ENCODE measurements at places on chromosomes 7 and 10.

GRCh38 chr7:22762866-22763265, 35.9 kb downstream of the IL6 start:
- no peak for DNase-seq

- no peak for DNase-seq
Measured at GRCh38 chr10:122845783-122846332, at the start of gene CUZD1. CUZD1 (minus strand) TSS chr10:122845857; CDS start chr10:122845843, 14 bp downstream.

GRCh38 chr10:103476046-103476768, 2.8 kb downstream of the CALHM3 start:
- DNase-seq, result peak; percentile 19

DNA sequence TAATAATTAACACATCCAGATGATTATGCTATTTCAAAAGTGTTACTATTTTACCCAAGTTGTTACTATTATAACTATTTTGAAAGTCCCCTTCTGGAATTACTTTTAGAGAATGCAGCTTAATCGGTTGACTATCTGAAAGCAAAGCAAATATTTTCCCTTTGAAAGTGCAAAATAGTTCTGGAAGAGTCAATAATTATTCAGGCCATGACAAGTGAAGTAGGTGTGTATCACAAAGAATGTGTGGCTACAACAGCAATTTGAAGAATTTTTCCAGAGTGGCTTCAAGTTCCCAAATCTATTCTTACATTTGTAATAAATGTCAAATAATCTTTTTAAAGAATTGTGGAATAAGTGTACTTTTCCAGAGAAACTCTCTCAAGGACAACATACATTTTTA, 42.8 kb downstream of the RNLS start:
- no peak for DNase-seq

DNA sequence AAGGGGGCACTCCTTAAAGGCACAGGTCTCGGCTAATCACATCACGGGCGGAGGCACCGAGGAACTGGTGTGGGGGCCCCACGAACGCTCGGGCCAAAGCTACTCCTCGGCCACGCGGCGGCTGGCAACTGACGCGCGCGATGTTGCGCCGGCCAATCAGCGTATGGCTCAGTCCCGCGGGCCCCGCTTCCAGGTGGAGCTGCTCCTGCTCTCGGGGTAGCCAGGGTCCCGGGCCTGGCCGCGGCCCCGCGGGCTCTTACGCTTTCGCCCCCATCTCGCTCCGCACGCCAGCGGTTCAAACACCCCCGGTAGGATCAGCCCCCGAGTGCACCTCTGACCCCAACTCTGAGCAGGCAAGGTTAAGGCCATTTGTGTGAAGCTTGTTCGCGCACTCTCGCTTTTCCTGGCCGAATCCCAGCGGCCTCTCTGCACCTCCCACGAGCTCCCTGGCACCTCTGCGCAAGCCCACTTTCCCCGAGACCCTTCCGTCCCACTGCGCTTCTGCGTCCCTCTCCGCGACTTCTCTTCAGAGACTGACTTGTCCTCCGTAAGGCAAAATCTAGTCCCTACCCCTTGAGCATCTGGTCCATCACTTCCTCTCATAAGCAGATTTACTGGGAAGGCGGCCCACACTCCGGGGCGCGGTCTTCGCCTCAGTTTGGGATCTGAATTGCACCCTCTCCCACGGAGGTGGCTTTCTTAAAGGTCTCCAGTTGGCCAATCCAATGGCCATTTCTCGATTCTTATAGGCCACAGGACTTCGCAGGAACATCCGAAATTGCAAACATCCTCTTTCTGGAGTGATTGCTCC, 200.9 kb upstream of the TBX20 start:
- no peak for DNase-seq

- no peak for DNase-seq
Measured at GRCh38 chr7:141263508-141263907, 189.6 kb downstream of the TMEM178B start.

GRCh38 chr10:115046686-115047236, 46.4 kb upstream of the ATRNL1 start:
- no peak for DNase-seq

GRCh38 chr10:124315591-124316270, 103.0 kb downstream of the OAT start:
- DNase-seq, result no peak

DNA sequence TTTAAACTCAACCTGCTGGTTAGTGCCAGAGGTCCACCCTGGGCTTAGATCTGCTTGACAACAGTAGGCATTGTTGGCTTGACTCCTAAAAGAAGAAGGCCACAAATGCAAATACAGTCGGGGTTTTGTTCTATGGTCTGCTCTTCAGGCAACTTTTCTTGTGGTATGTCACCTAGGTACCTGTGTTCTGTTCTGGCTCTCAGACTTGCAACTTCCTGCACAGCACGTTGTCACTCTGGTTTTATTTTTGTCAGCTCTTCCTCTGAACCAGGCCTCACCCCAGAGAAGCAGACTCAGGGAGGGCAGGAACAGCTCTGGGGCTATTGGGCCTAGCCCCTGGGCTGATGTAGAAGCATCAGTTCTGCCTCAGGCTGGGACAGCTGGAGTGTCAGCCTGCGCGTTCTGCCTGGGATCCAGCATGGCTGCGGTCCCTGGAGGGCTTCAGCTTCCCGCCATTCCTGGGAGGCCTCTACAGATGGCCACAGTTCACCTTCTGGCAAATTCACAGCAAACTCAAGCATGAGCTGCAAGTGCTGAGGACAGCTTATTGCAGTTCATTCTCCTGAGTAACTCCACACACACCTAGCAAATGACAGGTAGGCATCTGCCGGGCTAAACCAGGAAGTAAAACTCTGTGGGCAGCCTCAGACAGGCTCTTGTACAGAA, 11.0 kb upstream of the PDCD4 start:
- DNase-seq, result peak; percentile 73

GRCh38 chr7:128020159-128020558, 11.1 kb downstream of the LRRC4 start:
- DNase-seq, result peak; percentile 23

- DNase-seq, result no peak
Measured at GRCh38 chr7:75646571-75647102, 92.1 kb downstream of the HIP1 start.

- no peak for DNase-seq
Measured at GRCh38 chr10:14162629-14163344, 167.9 kb downstream of the FRMD4A start.

DNA sequence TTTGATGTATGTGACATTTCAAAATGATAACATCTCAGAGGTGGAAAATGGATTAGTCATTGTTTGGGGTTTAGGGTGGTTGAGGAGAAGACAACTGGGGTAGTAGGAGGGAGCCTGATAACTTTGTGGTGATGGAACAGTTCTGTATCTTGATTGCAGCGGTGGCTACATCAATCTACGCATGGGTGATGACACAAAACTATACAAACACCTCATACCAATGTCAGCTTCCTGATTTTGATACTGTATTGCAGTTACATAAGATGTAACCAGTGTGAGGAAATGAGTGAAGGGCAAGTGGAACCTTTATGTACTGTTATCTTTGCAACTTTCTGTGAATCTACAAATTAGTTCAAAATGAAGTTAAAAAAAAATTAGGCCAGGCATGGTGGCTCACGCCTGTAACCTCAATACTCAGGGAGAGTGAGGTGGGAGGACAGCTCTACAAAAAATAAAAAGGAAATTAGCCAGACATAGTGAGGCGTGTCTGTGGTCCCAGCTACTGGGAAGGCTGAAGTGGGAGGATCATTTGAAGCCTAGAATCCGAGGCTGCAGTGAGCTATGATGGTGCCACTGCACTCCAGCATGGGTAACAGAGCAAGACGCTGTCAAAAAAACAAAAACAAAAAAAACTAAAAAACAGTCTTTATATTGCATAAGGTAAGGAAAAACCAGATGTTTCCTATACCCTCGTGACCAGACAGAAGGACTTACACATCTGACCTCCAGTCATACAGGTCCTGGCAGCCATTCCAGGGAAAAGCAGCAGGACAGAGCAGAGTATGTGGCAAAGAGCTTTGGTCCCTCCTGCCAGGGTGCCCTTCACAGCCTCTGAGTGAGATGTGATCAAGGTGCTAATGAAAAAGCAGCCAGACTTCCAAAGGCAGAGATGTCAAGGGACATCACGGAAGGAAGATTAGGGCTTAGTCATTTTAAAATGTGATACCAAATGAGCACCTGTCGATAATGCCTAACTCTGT, 50.8 kb downstream of the CYTH3 start:
- peak; percentile 36 for DNase-seq

DNA sequence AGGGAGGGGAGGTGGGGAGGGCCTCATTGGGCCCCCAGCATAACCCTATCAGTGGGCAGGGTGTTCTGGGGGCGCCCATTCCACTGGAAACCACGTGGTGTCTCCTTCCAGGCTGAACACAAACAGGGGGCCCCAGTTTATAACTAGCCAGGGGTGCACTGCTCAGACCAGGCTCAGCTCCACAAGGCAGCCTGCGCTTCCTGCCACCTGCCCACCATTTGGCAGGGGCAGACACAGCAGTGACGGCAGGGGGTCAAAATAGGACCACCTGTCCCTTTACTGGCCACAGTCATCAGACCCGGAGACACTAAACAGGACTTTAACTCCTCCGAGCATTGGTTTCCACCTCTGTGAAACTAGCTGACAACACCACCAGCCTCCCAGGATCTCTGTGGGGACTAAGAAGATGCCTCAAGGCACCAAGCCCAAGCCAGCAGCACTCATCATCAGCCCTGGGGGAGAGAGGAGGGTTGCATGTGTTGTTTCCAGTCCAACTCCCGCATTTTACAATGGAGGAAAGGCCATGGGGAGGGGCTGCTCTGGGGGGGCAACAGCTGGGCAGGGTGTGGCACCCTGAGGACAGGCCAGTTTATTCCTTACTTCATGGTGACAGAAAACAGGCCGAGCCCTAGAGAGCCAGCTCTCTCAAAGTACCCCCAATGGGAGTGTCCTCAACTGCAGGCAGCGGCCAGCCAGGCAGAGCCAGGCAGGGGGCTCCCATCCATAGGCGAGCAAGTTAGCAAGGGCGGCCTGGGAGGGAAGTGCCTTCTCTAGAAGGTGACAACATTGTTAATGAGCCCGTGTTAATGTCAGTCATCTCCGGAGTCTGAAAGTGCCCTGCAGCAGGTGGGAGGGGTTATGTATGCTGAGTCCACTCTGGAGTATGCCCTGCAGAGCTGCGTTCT, 127.6 kb downstream of the TNS3 start:
- no peak for DNase-seq

DNA sequence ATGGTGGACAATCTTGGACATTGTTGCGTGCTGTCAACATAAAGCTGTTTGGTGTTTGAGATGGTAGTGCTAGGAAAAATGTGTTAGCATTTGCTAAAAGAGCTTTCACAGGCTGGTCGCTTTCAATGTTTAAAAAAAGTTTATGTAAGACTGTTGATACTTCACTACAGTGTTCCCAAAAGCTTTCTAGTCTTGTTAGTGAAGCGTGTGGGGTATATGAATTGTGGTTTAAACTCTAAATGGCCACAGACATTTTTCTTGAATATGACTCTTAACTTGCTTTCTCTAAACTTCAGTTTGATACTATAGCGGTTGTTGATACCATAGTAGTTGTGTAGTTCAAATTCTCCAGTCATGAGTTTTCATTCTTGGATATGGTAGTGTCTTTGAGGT, 44.9 kb downstream of the MCU start:
- no peak for DNase-seq

- no peak for DNase-seq
Measured at GRCh38 chr7:56053993-56054392, 2.4 kb downstream of the CCT6A start.

DNA sequence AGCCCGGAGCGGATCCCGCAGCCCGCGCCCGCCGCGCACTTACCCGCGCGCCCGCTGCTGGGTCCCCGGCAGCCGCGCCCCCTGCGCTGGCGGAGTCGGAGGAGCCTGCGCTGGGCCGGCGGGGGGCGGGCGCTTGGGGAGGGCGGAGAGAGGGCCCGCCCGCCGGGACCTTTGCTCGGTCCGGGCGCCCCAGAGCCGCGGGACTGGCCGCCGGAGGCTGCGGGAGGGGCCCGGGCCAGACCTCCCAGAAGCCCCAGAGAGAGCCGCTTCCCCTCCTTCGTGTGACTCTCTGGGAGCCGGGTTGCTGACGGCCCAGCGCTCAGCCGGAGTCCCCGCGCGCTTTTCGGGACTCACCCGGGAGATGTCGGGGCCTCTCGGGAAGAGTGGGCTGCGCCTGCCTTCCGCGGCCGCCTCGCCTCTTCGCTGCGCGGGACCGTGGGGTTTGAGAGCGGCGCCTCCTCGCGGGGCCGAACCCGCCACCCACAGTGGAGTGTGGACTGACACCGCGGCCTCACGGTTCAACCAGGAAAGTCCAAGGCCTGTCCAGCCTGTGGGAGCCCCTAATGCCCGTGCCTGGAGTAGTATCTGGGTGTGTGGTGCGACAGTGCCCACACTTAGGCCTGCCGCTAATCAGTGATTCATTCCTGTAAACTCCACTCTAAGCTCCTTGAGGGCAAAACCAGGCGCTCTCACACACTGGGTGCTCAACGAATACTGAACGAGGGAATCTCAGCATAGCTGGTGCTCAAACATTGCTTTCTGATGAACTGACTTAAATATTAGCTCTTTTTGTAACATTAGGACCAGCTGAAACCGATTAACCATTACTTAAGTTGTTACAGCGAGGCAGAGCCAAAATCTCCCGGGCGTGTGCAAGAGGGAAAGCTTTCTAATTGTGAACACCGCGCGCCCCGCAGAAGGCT, at the start of gene GSDME:
Gene GSDME, minus strand, starts transcription at position 112 of the 923 bp plus-strand sequence. CDS start 7,690 bp downstream, outside the sequence.
- DNase-seq, result peak; percentile 39

- no peak for DNase-seq
Measured at GRCh38 chr7:1322240-1323110, 89.8 kb downstream of the UNCX start.

GRCh38 chr7:105776068-105776790, 100.2 kb downstream of the ATXN7L1 start:
- no peak for DNase-seq

GRCh38 chr7:27053153-27053552, 42.6 kb downstream of the HOXA1 start:
- DNase-seq, result no peak

DNA sequence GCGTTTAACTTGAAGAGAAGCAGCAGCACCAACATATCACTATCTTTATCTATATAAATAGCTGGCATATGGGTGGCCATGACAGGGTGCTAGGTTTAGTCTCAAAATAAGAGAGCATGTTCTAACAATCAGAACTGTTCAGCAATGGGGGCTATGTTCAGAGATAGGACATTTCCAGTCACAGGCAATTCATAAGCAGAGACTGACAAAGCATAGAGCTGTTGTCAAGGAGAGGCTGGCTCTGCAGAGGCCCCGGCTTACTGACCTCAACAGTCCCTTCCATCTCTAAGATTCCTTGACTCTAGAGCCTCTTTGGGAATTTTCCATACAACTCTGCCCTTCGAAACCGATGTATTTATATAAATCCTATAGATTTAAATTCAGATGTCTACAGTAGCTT, 17.2 kb downstream of the ANK3 start:
- no peak for DNase-seq

DNA sequence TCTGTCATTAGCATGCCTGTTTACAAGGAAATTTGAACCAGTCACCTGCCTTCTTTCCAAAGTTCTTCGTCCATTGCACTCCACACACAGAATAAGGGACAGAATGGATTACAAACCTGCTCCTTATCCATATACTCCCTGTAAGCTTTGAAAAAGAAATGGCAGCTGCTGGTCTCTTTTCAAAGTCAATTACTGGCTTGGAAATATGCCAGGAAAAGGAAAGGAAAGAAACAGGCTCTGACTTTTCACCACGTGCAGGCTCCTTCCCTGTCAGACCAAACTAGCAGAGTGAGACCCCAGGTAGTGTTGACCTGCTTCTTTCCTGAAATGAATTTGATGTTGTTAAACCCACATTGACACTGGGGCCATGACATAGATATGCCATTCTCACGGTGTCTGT, 84.5 kb downstream of the LHFPL3 start:
- no peak for DNase-seq

GRCh38 chr7:20409961-20410360, 79.3 kb downstream of the ITGB8 start:
- DNase-seq, result no peak
